ENCODE measurements at places on chromosomes 4 and X. TPM values are rescaled to one million over a fixed set of nuclear protein-coding genes. Genes with fewer than 3 reads are reported as not detected.

The CTAG1A gene
- not detected for total RNA-seq

The OGT gene
- total RNA-seq: 159 TPM

The MOB1B gene
- 15.5 TPM for total RNA-seq

The OTUD4 gene
- 33.2 TPM for total RNA-seq

The IL13RA1 gene
- total RNA-seq: 61.3 TPM

The XAGE1A gene
- total RNA-seq: not detected

The ARMCX2 gene
- total RNA-seq: 76.4 TPM

The LANCL3 gene
- total RNA-seq: 0.32 TPM

The MAGEA6 gene
- not detected for total RNA-seq

The GPC3 gene
- 0.32 TPM for total RNA-seq

The C4orf50 gene
- total RNA-seq: not detected

The IBSP gene
- not detected for total RNA-seq

The SMIM31 gene
- not detected for total RNA-seq

The NHSL2 gene
- total RNA-seq: 9.7 TPM

The VCX2 gene
- not detected for total RNA-seq

The DACH2 gene
- 0.32 TPM for total RNA-seq

The IL9R gene
- not detected for total RNA-seq

The TLR1 gene
- total RNA-seq: 0.32 TPM

The AKAP14 gene
- total RNA-seq: not detected

The CYSLTR1 gene
- total RNA-seq: under 0.01 TPM

The PDLIM3 gene
- 96.6 TPM for total RNA-seq

The SMIM10 gene
- total RNA-seq: 6.8 TPM

The MSX1 gene
- 4.3 TPM for total RNA-seq

The PAQR3 gene
- total RNA-seq: 29.8 TPM

The HPGD gene
- not detected for total RNA-seq

The ARHGAP24 gene
- 56.6 TPM for total RNA-seq

The FGA gene
- total RNA-seq: not detected

The PDE5A gene
- 109 TPM for total RNA-seq

The ACSL4 gene
- total RNA-seq: 146 TPM

The FAM184B gene
- not detected for total RNA-seq

The TLL1 gene
- 19.0 TPM for total RNA-seq

The PPBP gene
- total RNA-seq: not detected

The TAF7L gene
- total RNA-seq: 0.32 TPM
